Immature natural killer cell (primary cell): ENCODE measurements at places on chromosomes 11 and 22. TPM values are rescaled to one million over a fixed set of nuclear protein-coding genes. Genes with fewer than 3 reads are reported as not detected.

CDC42BPG gene
- polyA plus RNA-seq: 0.22 TPM

DNA sequence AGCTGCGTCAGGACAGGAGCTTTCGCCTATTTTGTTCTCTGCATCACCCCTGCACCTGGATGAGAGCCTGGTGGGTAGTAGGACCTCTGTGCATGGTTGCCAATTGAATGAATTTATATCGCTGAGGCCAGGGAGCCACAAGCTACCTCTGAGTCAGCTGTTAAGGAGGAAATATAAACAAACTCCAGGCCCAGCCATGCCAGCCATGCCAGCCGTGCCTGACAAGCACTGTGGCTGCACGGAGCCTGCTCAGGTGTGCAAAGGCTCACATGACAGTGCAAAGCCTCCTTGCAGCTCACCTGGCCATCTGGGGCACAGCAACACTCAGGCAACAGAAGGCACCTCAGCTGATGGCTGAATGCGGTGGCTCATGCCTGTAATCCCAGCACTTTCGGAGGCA lies 33.7 kb upstream of the LINC01488 start:
- no peak for DNase-seq

DNA sequence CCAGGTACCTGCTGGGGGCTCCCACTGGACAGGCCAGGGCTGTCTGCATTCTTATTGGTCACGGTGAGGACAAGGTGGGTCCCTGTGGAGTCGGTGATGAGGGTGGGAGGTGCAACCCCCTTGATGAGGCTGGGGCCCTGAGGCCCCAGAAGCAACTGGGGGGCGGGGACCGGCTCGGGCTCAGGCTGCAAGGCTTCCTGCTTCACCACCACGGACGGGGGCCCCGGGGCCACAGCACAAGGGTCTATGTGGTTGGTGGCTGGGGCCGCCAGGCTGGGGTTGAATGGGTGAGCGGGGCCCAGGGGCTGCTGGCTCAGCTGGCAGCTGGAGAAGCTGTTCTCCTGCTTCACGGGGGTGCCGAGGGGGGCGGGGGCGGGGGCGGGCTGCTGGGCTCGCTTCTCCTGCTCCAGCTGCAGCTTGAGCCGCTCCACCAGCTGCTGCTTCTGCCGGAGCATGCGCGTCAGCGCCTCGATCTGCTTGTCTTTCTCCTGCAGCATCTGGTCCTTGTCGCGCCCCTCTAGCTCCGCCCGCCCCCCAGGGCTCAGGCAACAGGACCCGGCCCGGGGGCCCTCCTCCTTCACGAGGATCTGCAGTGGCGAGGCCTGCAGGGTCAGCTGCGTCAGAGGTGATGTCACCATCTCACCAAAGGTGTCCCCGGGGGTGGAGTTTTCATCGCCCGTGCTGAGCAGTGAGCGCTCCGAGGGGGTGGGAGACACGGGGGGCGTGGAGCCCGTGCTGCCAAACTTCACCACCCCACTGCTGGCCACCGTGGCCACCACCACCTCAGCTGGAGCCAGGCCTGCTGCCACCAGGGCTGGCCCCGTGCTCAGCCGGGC lies 48.2 kb downstream of the SGSM3 start:
- no peak for DNase-seq

DNA sequence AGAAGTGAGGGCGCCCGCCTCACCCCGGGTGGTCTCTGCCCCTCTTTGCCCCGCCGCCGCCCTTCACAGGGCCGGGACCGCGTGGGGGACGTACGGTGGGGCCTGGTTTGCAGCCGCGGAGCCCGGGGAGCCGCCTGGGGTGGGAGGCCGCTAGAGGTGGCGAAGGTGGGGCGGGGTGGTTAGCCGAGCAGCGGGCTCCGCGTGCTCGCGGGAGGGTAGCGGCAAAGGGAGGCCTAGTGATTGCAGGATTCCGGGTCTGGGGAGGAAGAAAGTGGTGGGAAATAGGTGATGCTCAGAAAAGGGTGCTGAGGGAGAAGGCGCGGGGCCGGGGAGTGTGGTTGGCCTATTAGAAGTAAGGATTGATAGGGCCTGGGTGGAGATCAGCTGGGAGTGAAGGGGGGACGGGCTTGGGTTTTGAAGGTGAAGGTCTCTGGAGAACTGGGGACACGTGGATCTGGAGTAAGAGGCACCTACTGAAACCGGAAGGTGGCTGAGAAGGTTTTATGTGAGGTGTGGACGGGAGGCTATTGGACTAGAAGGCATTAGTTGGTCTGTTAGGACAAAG lies 571 bp downstream of the FAR1 start:
- DNase-seq: no peak

C11orf91 gene
- polyA plus RNA-seq: not detected

GRCh38 chr22:38424525-38425080 lies 30.4 kb downstream of the KCNJ4 start:
- no peak for DNase-seq

DRG1 gene
- polyA plus RNA-seq: 82.0 TPM

CCDC15 gene
- polyA plus RNA-seq: 0.50 TPM

- DNase-seq: no peak
Measured at GRCh38 chr11:3885855-3886254, 30.4 kb downstream of the STIM1 start.

GRCh38 chr11:13772223-13773046 lies 104.0 kb downstream of the FAR1 start:
- peak; percentile 54 for DNase-seq

- DNase-seq: no peak
Measured at GRCh38 chr22:44548981-44549380, 50.9 kb upstream of the RTL6 start.

- peak; percentile 78 for DNase-seq
Measured at GRCh38 chr11:117950301-117950700, 21.1 kb upstream of the TMPRSS13 start.

- DNase-seq: no peak
Measured at GRCh38 chr11:67055812-67056211, 835 bp upstream of the RHOD start.

TRIM21 gene
- polyA plus RNA-seq: 34.9 TPM

- no peak for DNase-seq
Measured at GRCh38 chr22:20951932-20952380, 15.1 kb upstream of the AIFM3 start.

DNA sequence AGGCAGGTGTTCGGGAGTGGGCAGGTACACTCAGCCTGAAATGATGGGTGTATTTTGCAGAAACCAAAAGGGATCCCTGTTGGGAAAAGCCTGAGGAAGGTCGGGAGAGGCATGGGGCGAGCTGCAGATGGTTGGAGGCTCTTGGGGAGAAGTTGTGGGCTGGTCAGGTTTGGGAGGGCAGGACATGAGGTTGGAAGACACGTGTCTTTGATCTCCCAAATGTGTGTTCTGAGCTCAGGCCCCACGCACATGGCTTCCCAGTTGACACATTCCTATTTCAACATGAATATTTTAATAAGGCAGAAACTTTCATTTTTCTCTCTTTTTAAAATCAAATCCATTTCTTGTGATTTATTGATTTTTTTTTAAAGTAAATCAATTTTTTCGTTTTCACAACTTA lies 1003.3 kb downstream of the TBC1D22A start:
- no peak for DNase-seq

ZNF280B gene
- 1.1 TPM for polyA plus RNA-seq

KCNA4 gene
- polyA plus RNA-seq: not detected

P2RY6 gene
- polyA plus RNA-seq: 3.0 TPM

DNA sequence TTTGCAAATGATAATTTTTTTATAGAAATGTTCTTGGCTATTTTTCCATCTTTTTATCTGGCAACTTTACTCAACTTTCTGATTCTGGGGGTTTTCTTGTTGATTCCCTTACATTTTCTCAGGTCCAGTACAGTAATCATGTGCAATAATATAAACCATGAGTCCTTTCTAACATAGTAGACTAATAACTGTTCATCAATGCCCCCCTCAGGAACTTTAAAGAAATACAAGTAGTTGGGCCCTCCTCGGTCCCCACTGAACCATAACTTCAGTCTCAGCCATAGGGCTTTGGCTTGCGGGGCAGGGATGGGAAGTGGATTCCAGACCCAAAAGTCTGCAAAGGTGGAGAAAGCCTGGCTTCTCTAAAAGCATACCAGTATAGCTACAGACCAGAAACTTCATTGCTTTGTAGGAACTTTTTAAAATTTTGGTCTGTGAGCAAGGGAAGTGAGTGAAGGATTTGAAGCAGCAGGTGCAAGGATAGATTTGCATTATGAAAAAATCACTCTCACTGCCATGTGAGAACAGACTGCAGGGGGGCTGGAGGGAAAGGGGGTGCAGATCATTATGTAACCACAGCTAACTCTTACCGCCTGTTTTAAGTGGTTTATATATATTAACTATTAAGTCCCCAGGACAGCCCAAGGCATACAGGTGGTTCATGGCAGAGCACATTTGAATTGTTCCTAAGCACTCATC lies 10.4 kb upstream of the TUB start:
- no peak for DNase-seq

BARX2 gene
- not detected for polyA plus RNA-seq

- DNase-seq: no peak
Measured at GRCh38 chr11:9862981-9863380, 199.1 kb downstream of the SWAP70 start.

- no peak for DNase-seq
Measured at GRCh38 chr11:40202589-40203270, 1256.7 kb downstream of the LRRC4C start.

GGTLC2 gene
- not detected for polyA plus RNA-seq

DEUP1 gene
- not detected for polyA plus RNA-seq

DNA sequence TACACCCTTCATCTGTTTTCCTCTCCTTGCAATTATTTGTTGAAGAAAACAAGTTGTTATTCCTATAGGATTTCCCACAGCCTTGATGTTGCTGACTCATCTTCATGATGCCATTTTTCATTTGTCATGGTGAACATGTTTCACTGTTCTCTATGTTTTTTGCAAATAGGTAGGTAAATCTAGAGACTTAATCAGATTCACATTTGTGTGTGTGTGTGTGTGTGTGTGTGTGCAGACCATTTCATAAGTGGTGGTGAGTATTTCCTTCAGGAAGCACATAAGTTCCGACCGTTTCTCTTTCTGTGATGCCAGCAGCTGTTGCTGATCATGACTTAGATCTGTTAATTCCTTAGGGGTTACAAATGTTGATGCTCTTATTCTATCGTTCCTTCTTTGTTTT lies 80.3 kb upstream of the IZUMO1R start:
- no peak for DNase-seq

DNA sequence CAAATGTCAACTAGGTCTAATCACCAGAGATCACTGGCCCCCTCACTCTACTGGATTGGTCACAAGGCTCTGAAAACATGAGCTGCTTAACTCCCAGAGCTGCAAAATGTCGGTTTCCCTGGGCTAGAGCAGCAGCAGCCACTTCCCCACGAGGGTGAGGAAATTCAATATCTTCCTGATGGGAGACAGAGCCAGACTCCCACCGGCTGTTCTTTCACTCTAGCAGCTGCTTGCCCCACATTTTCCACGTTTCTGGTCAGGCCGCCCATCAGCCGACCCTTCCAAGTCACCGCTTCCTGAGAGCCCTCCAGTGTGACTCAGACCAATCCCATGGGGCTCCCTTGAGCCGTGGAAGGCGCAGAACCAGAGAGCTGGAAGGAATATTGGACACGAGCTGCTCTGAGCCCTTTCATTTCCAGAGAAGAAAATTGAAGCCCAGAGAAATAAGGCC lies 227.0 kb downstream of the ADAMTS15 start:
- DNase-seq: no peak

- DNase-seq: no peak
Measured at GRCh38 chr22:44538518-44539315, 40.7 kb upstream of the RTL6 start.

- no peak for DNase-seq
Measured at GRCh38 chr11:129280027-129280811, 88.1 kb upstream of the ARHGAP32 start.

DNA sequence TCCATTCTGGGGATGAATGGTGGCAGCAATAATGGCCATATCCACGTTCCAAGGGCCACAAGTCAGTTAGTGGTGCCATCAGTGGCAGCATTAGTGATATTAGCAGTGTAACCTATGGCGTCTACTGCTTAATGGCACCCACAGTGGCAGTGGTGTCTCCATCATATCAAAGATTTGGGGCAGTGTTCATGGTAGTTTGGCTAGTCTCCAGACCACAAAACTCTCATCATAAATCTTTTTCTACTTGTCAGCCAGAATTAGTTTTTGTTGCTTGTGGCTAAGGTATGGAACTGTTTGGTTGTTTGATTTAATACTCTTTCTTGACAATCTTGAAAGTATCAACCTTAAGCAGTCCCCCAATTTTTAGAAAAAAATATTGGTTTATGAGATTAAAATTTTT lies 45.1 kb upstream of the DEUP1 start:
- DNase-seq: no peak

GRCh38 chr11:66289548-66290329 lies 796 bp upstream of the YIF1A start:
- no peak for DNase-seq

- DNase-seq: no peak
Measured at GRCh38 chr22:38981005-38981991, 849 bp upstream of the APOBEC3B start.

DNA sequence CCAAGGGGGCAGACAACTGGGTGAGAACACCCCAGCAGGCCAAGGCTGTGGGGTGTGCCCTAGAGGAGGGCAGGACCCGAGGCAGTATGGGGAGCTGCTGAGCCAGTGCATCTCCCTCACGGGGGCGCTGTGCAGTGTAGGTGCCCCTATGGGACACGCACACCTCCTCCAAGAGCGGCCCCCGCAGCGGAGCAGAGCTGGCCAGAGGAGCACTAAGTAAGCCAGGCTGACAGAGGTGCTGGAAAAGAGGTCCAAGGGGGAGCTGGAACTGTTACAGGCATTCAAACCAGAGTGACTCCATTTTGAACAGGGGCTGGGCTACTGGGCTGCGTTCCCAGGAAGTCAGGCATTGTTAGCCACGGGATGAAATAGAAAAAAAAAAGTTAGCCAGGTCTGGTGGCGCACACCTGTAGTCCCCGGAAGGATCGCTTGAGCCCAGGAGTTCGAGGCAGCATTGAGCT lies 41.8 kb downstream of the TST start:
- peak; percentile 73 for DNase-seq

GRCh38 chr22:30368420-30368819 lies 11.6 kb downstream of the CCDC157 start:
- DNase-seq: no peak

DNA sequence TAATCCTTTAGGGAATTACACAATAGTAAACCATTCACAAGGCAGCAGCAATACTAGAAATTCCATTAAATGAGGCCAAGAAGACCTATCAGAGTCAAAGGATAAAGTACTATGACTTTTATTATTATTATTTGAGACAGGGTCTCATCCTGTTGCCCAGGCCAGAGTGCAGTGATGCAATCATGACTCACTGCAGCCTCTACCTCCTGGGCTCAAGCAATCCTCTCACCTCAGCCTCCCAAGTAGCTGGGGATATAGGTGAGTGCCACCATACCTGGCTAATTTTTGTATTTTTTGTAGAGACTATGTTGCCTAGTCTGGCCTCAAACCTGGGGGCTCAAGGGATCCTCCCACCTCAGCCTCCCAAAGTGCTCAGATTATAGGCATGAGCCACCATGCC lies 51.8 kb downstream of the TTC28 start:
- no peak for DNase-seq
